ENCODE measurements at places on chromosomes 4 and X.

DNA sequence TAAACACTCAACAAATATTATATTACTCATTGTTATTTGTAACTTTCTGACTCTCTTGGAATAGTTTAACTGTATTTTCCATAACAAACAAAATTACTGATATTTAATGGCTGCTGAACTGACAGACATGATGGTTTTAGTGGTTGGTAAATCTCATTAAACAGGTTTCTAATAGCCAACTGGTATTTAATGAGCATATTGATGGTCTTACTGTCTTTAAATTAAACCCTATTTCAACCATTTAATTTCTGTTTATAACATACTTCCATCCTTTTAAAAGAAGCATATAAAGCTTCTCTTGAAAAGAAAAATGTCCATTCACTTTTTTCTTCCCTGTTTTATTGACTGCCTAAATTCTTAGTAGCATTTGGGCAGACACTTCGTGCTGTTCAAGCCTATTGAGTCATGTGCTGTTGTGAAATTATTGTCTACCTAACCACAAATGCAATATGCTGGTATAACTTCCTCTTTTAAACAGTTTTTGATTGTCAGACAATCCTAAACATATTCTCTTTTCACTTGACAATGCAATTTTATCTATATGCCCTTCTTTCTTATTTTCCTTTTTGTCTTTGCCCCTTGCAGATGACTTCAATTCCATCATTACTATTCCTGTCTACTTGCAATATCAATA, 163.9 kb upstream of the SLC7A11 start:
- no peak for DNase-seq

GRCh38 chr4:53541577-53542206, 49.6 kb downstream of the LNX1 start:
- no peak for DNase-seq

DNA sequence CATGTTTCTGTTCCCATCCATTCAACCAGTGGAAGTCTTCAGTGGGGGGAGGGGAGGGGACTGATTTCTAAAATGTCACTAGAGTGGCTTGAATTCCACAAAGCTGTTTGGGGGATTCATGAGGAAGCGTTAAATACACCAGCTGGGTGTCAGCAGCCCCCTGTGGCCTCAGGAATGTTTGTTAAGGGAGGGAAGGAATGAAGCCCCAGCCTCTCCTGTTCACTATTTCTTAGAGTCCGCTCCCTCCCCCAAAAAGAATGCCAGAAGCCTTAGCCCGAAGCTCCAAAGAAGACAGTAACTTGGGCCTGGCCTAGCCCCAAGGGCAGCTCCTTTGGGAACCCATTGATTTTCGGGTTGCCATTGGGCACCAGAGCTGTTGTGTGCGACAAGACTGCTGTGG, 3.3 kb downstream of the SHROOM2 start:
- DNase-seq: no peak

GRCh38 chrX:42443267-42443666, 334.7 kb downstream of the PPP1R2C start:
- DNase-seq: no peak

- DNase-seq: no peak
Observed at GRCh38 chr4:90281541-90282355, 154.6 kb downstream of the CCSER1 start.

DNA sequence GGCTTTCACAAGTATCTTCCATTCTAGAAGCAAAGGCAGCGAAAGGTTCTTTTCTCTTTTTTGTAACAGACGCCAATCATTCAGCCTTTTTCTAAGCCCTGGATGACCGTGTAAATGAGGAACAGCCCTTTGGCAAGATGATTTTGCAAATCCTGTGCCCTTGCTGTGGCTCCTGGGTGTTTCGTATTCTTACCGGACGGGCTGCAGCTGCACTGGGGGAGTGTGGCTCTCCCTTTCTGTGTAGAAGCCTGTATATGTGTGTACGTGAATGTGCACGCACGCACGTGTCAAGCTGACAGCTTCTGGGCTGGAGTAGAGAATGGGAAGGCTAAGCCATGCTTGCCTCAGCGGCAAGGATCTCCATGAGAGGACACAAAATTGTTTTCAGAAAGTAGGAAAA, 8.2 kb downstream of the GRPEL1 start:
- no peak for DNase-seq

DNA sequence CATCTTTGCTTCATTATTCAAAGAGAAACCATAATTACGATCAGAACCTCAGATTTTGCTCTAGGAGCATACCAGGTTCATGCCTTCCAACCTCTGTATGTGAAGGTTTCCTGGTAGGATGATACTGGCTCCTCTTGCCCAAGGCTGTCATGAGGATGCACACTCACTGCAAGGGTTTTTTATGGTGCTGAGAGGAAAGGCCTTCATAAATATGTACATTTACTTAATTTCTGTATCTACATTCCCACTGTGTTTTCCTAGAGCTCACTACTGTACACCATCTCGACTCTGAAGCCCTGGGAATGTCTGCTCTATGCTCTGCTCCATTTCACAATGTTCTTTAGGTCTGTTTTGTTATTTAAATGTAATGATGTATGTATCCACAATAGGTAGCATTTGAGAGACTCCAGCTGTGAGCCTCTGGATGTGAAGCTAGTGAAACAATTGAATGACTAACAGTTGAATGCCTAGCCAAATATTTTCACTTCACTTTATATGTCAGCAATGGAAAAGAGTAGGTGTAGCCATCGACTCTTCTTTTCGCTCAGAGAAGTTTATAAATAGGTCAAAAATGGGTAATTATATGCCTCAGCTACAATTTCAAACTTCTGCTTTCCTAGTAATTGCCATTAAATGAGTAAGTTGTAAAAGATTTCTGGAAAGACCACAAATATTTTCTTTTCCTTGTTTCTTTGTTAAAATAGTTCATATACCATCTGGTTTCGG, 228.0 kb downstream of the PALLD start:
- DNase-seq: no peak

DNA sequence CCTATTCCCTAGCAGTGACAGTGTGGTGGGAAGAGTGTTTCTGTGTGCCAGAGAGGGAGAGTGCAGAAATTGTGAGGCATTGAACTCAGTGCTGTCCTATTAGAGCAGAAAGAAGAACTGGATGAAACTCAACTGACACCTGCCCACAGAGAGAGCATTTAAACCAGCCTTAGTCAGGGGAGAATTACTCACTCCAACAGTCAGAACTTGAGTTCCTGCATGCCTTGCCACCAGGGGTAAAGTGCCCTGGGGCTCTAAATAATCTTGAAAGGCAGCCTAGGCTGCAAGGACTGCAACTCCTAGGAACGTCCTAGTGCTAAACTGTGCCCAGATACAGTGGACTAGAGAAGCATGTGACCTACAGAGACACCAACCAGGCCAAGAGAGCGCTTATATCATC, 12.8 kb downstream of the CYSLTR1 start:
- no peak for DNase-seq

DNA sequence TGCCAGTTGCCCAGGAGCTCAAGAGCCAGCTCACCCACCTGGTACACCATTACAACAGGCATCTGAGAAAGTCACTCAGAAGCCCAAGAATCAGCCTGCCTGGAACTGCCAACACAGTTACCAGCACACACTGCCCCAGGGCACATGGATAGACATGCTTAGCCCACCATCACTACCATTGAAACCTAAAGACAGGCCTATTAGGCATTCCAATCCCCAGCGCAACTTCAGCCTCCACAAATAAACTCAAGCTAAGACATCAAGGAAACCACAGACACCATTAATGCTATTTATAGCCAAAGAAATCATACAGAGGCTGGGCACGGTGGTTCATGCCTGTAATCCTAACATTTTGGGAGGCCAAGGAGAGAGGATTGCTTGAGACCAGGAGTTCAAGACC, 42.3 kb downstream of the ATRX start:
- DNase-seq: no peak

DNA sequence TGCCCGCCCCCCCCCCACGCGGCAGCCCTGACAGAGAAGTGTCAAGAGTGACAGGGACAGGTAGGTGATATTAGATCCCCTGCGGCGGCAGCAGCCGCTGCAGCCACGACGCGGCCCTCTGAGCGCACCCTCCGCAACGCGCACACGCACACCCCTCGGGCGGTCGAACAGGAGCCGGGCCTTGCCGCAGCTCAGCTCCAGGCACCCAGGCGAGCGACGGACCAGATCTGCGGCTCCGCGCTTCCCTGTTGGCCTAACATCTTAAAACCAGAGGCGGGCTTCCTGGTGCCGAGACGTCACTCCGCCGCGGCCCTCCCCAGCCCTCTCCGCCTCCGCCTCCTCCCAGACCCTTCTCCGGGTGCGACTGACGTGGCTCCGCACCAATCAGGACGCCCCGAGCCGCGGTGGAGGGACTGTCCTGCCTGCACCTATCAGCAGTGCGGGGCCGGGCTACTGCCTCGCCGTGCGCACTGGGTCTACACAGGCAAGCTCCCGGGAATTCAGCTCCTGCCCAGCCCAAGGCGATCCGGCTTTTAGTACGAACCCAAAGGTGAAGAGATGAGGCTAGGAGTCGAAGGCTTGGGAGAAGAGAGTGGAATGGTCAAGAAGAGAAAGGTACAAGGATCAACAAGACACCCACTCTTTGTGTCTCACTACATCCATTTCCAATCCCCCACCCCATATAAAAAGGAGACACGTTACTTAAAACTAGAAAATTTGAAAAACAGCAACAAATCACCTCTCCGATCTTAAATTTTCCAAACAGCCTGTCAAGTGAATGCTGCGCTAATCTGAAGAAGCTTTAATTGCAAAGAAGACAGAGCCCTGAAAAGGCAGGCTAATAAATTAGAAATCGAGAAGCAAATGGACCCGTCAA, at the start of gene PITX2:
TSS of gene PITX2 (minus strand) at position 237 of the 877 bp plus-strand sequence. CDS start 617 bp downstream, outside the sequence.
- DNase-seq: peak; percentile 84

Data from NCI-H510A treated with DMSO at 0.1 percent for 48 hours (cell line).